KBM-7 (cell line): ENCODE measurements at places on chromosomes 12 and 14.

- no peak for DNase-seq
These were observed 220.5 kb downstream of the CACNA1C start for GRCh38 chr12:2273288-2273687.

- DNase-seq: peak; percentile 90
These were observed 24.1 kb downstream of the DMAC2L start for GRCh38 chr14:50335989-50336824.

- DNase-seq: no peak
These were observed 158.0 kb upstream of the RTL1 start for GRCh38 chr14:101061411-101062064.

GRCh38 chr12:49733219-49734017 is 7.9 kb upstream of the TMBIM6 start:
- no peak for DNase-seq

DNA sequence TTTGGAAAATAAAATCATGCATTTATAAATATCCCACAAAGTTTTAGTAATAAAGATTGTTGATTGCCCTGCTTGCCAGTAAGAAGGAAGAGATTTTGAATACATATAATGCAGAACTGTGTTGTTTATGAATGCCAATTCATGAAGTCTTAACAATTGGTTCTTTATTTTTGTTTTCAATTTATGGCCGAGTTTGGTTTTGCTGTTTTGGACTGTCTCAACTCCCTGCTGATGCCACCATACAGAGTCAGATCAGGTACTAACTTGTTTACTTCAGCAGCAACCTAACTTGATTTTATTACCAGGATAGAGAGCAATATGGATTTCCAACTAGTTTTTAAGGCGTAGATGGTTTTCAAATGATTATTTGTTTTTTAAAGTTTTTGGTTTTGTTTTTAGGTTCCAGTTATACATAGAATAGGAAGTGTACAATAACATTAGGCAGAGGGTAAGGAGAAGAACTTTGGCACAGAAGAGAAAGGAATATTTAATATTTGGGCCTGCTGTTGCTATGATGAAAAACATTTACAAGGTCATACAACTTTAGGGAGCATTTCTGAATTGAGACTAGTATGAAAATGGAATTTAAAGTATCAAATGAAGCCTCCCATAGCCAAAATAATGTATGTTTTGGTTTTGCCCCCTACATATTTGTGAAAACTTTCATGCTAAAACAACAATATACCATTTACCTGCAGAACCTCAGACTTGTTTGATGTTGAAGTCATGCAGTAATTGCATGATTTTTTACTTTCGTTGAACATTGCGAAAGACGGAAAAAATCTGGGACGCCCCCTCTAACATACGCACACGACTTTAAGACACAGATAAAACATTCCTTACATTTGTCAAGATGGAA is 904 bp upstream of the FAM177A1 start:
- DNase-seq: no peak

GRCh38 chr12:94768398-94769046 is 118.2 kb upstream of the TMCC3 start:
- DNase-seq: peak; percentile 66

- DNase-seq: no peak
These were observed 293.9 kb downstream of the ITPR2 start for GRCh38 chr12:26539131-26539530.

- DNase-seq: peak; percentile 93
These were observed 5.6 kb upstream of the CRIP1 start for GRCh38 chr14:105480807-105481801.

DNA sequence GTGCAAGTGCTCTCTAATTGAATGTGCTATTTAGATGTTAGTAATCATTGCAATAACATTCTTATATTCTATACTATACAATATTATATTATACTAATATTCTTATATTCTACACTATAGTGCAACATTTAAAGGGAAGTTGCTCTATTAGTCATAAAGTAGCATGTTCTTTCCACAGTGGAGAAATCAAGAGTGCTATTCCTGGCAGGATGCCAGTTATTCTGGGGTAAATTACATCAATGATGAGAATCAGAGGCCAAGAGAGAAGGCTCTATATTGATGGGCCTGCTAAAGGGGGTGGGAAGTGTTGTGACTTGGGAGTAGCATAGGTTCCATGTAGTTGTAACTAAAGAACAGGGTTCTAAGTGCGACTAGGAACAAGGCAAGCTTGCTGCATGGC is 121.5 kb downstream of the SLC15A5 start:
- no peak for DNase-seq

- DNase-seq: no peak
These were observed 29.8 kb downstream of the KCNA1 start for GRCh38 chr12:4939418-4940023.
